ENCODE measurements at places on chromosomes 5 and 9. TPM values are rescaled to one million over a fixed set of nuclear protein-coding genes. Genes with fewer than 3 reads are reported as not detected.
A peak's percentile ranks its signal among the peaks of the same experiment; 100 is the strongest.

GRCh38 chr5:74112372-74113195 lies 486.6 kb downstream of the ARHGEF28 start:
- no peak for DNase-seq

SCGB3A1 gene
- not detected for total RNA-seq

GRCh38 chr9:64773491-64773931 lies 511.5 kb downstream of the FOXD4L5 start:
- peak; percentile 22 for DNase-seq

GRCh38 chr5:118195211-118195610 lies 793.1 kb downstream of the DTWD2 start:
- DNase-seq = no peak

C6 gene
- total RNA-seq = not detected

PIP5KL1 gene
- total RNA-seq = 4.4 TPM

DNA sequence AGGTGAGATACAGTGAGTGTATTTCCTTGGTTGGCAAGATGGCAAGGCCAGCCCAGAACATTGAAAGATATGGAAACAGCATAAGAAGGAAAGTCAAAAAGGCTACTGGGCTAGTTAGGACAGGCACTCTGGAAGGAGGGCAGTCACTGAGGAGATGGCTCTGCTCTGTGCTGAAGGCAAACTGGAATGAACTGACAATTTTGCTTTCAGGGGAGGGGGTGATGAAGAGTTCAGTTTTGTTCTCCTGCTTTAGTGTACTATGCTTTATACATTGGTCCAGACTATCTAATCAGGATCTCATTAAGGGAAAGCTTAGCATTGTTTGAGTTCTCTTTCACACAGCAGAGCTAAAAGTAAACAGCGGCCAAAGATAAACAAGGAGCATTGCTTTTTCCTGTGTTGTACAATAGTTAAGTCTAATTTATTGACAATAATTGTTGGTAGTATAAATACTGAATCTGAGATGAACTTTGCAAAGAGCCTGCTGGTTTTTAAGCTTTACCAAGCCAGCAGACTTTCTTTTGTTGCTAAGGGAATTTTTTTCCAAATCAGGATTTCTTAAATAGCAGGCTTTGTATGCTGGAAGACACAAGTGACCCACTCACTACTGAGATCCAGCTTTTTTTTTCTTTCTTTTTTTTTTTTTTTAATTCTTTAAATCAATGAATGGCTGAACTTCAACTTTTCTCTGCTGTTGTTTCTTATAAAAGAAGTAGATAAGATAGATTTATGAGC lies 355.5 kb downstream of the ARRDC3 start:
- DNase-seq = no peak

DNA sequence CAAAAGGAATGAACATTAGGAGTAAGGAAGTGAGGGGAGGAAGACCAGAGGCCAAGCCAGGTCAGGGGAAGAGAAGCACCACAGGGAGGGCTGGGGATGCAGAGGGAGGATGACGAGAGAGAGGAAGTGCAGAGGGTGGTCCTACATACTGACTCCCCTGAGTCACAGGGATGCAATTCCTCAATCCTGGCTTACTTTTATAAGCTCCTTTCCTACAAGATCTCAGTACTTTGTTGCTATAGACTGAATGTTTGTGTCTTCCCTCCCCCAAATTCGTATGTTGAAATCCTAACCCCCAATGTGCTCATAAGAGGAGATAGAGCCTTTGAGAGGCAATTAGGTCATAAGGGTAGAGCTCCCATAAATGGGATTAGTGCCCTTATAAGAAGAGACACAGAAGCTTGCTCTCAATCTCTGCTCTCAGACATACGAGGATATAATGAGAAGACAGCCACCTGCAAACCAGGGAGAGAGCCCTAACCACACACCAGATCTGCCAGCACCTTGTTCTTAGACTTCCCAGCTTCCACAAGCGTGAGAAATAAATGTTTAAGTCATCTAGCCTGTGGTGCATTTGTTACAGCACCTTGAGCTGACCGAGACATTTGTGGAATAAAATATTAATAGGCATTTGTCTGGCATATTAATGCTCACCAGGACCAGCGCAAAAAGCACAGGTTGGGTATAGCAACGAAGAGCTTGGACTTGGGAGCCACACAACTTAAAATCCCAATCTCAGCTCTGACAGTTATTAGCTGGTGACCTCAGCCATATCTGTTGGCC lies 33.4 kb downstream of the GCNT4 start:
- no peak for DNase-seq

GRCh38 chr5:87769157-87769556 lies 356.4 kb upstream of the CCNH start:
- no peak for DNase-seq

GRCh38 chr5:154324033-154324432 lies 121.8 kb upstream of the SAP30L start:
- DNase-seq = no peak

DNA sequence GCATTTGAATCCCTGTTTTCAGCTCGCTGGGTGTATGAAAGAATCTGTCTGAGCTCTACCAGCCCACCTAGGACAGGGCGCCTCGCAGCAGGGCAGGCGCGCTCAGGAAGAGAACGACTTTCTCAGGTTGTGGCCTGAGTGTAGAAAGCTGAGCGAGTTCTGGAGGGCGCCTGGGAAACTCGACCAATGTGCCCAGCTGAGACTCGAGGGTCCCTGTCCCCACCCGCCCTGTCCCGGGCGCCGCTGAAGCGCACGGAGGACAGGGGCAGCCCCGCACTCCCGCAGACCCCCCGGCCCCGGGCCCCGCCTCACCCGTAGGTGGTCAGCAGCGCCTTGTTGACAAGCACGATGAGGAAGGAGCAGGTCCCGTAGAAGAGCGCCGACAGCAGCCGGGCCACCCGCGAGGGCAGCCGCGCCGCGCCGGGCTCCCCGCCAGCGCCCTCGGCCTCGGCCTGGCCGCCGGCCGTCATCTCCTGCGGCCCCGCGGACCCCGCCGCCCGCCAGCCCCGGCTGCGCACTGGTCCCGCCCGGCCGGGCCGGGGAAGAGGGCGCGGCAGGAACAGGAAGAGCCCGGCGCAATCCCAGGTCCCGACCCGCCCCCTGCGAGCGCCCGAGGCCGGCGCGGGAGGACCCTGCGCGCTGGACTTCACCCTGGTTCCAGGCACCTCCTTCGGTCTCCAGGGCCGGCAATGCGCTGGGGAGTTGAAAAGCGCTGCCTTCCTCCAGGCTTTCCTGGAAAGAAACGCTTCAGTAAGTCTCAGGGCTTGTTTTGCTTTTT lies at the start of gene SLC35D2:
Gene SLC35D2, minus strand, starts transcription at position 547 of the 778 bp plus-strand sequence. Its CDS starts 77 bp downstream, at position 470.
- DNase-seq = no peak

DNA sequence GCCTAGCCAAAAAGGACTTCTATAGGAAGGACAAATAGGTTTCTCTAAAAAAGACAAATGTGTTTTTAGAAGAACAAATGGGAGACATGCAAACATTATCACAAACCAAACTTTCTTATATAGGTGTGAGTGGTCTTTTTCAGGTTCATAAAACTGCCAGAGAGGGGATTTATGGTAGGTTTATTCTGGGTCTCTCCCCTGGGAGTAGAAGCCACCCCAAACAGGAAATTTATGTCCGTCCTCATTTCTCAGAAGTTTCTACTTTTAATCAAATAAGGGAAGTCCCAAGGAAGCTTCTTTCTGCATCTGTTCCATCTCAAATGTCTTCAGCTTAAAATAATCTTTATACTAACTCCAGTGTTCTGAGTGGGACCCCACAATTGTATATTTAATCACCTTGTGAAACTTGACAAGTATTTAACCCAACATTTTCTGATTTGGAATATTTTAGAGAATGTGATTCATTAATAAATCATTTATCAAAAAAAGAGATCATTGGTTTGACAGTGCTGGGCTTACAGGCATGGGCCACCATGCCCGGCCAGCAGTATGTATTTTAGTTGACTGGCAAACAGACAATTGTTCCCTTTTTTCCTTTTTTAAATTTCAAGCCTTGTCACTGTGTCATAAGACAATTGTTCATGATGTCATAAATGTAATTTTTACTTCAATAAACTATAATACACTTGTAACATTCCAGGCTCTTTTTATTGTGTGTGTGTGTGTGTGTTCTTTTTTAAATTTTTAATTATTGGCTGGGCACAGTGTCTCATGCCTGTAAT lies 44.6 kb upstream of the GLDC start:
- peak; percentile 65 for DNase-seq

SPINK4 gene
- total RNA-seq = not detected

GRCh38 chr9:38733503-38733902 lies 13.6 kb upstream of the FAM240B start:
- no peak for DNase-seq

- DNase-seq = no peak
These were observed 4.2 kb downstream of the BARX1 start for GRCh38 chr9:93950619-93951601.

DNA sequence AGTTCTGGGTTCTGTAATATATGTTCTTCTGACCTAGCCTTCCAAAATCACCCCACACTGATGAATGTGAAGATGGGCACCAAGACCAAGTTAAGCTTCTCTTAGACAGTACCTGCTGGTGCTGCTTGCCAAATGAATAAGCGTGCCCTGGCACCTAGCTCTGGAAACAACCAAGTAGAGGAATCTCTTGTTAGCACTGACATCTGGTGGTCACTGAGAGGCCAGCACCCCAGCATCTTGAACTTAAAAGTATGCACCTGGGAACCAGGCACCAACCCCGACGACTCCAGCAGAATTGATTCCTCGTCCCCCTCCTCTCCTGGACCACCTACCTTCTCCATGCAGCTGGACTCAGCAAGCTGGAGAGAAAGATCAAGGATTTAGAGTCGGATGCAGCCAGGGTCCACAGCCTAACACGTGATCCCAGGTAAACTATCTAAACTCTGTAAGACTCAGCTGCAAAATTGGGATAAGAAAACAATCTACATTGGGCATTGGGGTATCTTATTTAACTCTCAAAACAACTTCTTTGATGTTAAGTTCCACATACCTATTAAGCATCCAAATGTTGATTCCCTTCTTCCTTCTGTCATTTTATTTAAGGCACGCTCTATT lies 89.8 kb downstream of the SLC1A3 start:
- DNase-seq = peak; percentile 60

GRCh38 chr9:12469084-12469483 lies 224.1 kb upstream of the TYRP1 start:
- no peak for DNase-seq

- DNase-seq = peak; percentile 41
These were observed 169.6 kb upstream of the PITX1 start for GRCh38 chr5:135203593-135204036.

- DNase-seq = no peak
These were observed 85.7 kb downstream of the TNC start for GRCh38 chr9:115032296-115032695.

DNA sequence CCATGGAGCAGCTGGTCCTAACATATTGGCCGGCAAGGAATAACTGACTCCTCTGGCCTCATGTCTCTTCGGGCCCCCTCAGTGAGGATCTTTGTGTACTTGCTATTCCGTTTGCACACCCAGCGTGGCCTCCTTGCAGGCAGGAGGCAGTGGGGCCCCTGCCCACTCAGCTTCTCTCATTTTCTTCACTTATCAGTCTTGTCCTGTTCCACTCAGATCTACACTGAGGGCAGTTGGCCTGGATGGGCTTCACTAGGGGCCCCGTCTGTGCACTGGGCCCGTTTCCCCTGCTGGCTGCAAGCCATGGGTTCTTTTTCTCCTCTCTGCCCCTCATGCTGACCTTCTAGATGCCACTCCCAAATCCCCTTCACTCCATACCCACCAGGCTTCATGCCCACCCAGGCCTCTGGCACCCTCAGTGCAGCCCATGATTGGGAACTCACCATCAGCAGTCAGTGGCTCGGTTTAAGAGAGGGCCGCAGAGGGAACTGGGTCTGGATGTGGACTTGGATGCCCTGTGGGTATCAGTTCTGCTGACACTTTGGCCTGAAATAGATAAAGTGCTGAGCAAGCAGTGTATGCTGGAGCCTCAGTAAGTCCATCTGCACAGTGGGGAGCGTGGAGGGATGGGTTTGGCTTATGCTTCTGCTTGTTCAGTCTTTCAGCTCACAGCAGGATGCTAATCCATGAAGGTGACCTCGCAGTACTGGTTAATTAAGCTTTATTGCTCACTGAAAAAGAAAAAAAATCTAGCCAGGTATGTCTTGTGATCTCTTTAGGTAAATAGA lies 57.9 kb downstream of the ERBIN start:
- no peak for DNase-seq

- no peak for DNase-seq
These were observed 786.5 kb upstream of the ACO1 start for GRCh38 chr9:31597977-31598376.

KLF9 gene
- 1.9 TPM for total RNA-seq

- DNase-seq = no peak
These were observed at the start of gene ANKRD34B for GRCh38 chr5:80569961-80570786. TSS of gene ANKRD34B (minus strand) at chr5:80570280. CDS start at chr5:80560019, 10,261 bp downstream.

GRCh38 chr9:115115117-115115880 lies 2.7 kb downstream of the TNC start:
- DNase-seq = no peak

- DNase-seq = no peak
These were observed 291.3 kb upstream of the IRX1 start for GRCh38 chr5:3304346-3304745.
